Sciatic nerve (tissue), 2 donors: ENCODE measurements at places on chromosomes 2 and 18. TPM values are rescaled to one million over a fixed set of nuclear protein-coding genes. Genes with fewer than 3 reads are reported as not detected.

- DNase-seq, result no peak
Measured at GRCh38 chr18:57523171-57523956, 63.1 kb downstream of the FECH start.

The MSTN gene
- total RNA-seq, result 0.85 TPM

DNA sequence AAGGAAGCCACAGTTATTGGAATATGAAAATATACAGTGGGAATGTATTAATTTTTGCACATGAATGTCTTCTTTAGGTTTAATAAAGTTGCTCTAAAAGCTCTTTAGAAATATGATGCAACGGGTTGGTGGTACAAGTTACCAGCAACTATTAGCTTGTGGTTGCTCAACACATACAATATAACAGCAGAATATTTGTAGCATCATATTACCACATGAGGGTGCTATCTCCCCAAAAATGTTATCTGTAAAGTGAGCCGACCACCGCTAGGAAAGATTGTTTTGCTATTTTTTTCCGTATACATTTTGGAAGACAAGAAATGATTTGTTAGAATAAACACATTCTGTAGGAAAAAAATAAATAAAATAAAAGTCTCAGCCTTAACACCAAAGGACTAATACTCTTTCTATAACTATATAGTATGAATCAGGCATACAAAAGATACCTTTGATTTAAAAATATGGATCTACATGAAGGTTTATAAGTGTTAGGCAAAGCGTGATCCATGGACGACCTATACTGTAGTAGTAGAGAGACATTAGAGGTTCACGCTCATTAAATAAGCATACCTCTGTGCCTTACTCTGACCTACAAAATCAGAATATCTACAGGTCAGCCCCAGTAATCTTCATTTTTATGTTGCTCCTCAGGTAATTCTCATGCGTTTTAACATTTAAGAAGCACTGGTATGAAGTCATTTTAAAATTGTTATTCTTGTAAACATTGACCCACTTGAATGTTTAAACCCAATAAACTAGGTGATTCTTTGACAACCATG, 1110.6 kb upstream of the ACVR2A start:
- DNase-seq, result no peak

DNA sequence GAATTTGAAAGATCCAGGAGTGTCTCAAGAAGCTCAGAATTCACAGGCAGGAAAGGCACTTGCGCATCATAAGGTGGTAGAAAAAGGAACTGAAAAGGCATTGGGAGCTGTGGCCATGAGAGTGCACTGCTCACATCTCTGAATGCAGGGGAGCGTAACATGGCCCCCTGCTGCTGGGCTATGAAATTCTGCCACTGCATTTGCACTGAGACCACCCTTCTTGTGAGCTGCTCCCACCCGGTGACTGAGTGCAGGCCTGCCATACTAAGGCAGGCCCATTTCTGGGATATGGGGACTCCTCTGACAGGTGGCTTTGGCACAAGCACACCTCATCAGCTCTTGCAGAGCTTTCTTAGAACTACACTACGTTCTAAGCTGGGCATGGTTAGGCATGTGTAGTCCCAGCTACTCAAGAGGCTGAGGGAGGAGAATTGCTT, 25.3 kb upstream of the STARD7 start:
- no peak for DNase-seq

- no peak for DNase-seq
Measured at GRCh38 chr2:167945660-167946368, 301.6 kb downstream of the STK39 start.

The TBC1D8 gene
- total RNA-seq, result 20.1 TPM
